ENCODE measurements at places on chromosomes 13 and 19.

- DNase-seq, result no peak
Observed at GRCh38 chr19:19409205-19409604, 3.7 kb downstream of the GATAD2A start.

GRCh38 chr19:6654347-6655310 is 15.3 kb downstream of the TNFSF14 start:
- no peak for DNase-seq

- no peak for DNase-seq
Observed at GRCh38 chr13:110535526-110535925, 26.0 kb downstream of the RAB20 start.

- no peak for DNase-seq
Observed at GRCh38 chr19:32497391-32497790, 83.6 kb upstream of the PDCD5 start.

DNA sequence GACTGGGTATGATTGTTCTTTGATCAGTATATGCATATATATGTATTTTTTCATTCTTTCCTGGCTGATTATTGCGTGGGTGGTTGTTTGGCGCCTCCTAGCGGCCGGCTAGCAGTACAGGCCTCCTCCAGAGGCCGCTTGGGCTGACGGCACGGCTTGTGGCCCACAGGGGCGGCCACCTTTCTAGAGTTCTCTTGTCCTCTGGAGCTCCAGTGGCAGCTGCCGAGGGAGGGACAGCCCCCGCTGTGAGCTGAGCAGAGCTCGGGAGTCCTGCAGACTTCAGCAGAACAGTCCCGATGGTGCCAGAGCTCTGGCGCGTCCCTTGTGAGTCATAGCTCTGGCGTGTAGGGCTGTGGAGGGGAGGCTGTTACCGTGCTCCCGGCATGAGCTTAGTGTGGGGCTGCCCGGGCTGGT is 22.5 kb upstream of the ZNF429 start:
- DNase-seq, result peak; percentile 52

DNA sequence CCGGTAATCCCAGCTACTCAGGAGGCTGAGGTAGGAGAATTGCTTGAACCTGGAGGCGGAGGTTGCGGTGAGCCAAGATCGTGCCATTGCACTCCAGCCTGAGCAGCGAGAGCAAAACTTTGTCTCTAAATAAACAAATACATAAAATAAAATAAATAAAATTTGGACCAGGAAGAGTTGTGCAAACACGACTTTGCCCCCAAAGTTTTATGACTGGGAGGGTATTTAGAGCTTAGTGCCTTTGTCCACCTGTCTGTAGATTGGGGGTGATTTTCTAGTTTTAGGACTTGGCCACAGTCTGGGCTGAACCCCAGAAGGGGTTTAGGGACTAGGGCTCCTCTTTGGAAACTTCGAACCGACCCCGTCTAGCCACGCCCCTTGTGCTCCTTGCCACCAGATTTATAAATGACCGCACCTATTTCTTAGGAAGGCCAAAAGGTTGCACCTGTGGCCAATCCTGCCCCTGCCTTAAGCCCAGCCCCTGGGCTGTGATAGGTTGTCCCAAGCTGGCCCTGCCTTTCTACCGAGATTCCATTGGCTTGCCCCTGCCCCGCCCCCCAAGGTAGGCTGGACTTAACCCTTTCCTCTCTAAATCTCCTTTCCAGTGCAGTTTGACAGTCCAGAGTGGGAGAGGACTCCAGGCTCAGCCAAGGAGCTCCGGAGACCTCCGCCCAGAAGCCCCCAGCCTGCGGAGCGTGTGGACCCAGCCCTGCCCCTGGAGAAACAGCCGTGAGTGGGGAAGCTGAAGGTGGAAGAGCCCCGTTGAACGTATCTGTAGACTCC is 5.3 kb downstream of the SHD start:
- DNase-seq, result no peak

DNA sequence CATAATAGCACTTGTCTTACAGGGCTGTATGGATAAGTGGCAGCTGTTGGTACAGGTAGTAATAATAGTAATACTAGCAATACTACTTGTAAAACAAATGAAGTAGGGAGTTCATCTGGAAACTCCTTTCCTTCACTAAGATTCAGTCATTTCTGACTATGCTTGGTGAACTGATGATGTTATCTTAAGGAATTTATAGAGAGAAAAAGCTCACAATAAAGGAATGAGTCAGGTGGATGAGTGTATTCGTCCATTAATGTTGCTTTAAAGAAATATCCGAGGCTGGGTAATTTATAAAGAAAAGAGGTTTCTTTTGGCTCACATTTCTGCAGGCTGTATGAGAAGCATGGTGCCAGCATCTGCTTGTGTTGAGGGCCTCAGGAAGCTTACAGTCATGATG is 477.3 kb downstream of the KLF12 start:
- no peak for DNase-seq

GRCh38 chr13:75341028-75341427 is 140.9 kb downstream of the TBC1D4 start:
- no peak for DNase-seq

- DNase-seq, result no peak
Observed at GRCh38 chr13:80082396-80083080, 258.4 kb downstream of the SPRY2 start.

DNA sequence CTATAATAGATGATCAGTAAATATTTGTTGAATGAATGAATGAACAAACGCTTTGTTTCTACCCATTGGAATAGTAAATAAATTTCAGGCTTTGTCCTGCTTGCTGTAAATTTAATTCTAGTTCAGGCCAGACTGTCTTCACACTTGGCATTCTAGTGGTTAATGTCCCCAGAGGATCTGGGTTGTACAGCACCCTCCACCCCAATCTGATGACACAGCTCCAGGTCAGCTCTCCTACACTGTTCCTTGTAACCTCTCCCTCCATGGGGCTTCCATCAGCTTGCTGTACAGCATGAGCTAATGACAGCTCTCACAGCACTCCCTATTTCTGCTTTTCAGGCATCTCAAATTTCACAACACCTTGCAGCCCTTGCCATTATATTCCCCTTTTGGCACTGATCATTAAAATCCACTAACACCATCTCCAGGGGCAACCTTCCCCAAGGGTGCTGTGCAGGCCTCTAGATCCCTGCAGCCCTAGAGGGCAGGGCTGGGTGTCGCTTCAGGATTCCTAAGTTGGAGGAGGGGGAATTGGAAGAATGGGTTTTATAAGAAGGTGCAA is 12.7 kb upstream of the KL start:
- no peak for DNase-seq

DNA sequence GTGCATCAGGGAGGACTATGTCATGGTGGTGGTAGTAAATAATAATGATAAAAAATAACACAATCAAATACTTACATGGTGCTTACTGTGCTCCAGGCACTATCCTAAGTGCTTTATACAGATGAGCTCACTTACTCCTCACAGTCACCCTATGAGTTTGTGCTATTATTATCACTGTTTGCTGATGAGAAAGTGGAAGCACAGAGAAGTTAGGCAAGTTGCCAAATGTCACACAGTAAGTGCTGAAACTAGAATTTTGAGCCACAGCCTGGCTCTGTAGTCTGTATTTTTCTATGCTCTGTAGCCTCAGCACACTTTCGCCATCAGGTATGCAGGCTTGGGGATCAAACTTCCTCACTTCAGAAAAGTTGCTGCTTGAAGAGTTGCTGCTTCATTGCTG is 46.6 kb downstream of the HTR2A start:
- no peak for DNase-seq

GRCh38 chr19:1250437-1251260 is 2.3 kb downstream of the MIDN start:
- no peak for DNase-seq

GRCh38 chr13:60720590-60720989 is 323.6 kb downstream of the TDRD3 start:
- DNase-seq, result no peak

GRCh38 chr19:4064496-4065260 is 2.0 kb downstream of the ZBTB7A start:
- no peak for DNase-seq

DNA sequence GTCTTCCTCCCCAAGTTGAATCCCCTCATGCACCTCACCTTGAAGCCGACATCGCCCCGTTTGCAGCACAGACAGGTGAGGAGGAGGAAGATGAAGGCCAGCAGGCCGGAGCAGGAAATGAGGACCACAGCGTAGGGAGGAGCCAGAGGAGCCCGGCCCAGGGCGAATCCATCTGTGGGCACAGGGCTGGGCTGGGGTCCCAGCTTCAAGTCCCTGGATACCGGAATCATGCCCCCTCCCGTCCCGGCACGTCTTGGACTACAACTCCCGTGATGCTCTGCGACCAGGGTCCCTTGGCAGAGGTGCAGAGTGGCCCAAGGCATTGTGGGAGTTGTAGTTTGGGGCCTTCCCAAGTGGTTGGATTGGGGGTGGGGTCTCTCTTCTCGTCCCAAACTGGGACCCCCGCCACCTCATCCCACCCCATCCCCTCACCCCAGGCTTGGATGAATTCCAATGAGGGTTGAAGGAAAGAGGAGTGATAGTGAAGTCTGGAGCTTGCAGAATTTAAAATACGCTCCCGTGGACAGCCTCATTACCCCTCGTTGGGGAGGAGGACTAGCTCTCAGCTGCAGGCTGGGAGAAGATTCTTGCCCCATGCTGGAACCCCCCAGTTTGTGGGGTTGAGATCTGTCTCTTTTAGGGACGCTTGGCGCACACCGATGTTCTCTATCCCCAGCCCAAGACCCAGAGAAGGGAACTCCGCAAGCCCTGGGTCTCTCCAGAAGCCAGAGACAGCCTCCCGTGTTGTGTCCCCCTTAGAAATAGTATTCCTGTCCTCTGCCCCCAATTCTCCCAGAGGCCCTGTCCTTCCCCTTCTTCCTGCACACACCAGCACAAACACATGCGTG is 990 bp downstream of the LMTK3 start:
- DNase-seq, result peak; percentile 64

DNA sequence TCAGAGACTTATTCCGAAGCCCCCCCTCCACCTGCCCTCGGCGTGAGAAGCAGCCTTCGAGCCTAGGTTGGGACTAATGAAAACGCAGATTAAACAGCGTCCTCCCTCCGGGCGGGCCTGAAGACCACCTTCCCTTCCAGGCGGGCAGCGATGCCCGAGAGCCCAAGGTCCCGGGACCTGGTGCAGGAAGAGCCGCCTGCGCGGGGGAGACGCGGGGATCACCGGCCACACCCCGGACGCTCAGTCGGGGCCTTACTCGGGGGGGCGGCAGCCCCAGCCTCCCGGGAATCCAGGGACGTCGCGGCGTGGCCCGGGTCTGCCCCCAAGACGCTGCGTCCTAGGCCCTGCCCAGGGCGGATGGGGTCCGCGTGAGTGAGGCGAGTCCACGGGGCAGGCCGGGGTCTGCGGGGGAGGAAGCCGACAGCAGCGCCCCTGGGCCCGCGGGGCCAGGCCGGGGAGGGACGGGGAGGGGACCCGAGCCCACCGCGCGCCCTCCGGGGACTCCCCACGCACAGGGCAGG is 33.3 kb upstream of the SPACA7 start:
- DNase-seq, result no peak

DNA sequence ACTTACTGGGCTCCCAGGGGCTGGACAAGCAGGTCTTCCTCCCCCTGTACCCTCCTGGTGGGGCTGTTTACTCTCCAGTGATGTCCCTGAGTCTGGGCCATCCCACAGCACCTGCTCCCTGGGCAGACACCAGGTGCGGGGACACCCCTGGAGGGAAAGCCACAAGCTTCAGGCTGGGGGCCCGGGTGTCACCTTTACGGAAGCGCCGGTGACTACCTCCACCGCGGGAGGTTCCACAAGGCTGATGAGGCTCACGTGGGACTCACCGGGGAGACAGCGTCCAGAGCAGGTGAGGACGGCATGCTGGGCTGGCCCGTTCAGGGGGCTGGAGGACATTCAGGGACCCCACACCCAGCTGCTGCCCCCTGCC is 24.9 kb downstream of the NFILZ start:
- no peak for DNase-seq

DNA sequence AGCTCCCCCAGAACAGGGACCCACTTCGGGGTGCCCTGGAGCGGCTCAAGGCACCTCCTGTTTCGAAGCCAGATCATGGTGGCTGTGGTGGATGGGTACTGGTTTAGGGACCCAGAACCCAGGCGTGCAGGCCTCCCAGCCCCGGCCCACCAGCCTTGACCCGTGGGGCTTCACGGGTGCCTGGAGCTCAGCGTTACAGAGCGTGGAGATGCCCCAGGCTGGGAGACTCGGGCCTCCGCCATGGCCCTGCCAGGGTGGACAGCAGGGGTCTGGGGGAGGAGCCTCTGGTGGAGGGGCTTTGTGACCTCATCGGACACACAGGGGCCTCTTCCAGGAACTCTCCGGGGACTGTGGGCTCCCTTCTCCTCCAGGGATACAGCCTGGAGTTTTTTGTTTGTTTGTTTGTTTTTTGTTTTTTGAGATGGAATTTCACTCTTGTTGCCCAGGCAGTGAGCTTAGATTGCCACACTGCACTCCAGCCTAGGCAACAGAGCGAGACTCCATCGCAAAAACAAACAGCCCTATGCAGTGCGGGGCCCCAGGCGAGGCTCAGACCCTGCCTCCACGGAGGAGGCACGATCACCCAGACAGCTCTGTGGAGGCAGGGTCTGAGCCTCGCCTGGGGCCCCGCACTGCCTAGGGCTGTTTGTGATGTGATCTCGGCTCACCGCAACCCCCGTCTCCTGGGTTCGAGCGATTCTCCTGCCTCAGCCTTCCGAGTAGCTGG is at the start of gene GARIN5B:
Gene GARIN5B, minus strand, starts transcription at position 271 of the 727 bp plus-strand sequence. Its CDS starts 194 bp downstream, at position 77.
- no peak for DNase-seq

- peak; percentile 67 for DNase-seq
Observed at GRCh38 chr19:13154911-13155471, 4.8 kb downstream of the IER2 start.

- no peak for DNase-seq
Observed at GRCh38 chr19:51479531-51480331, 1.4 kb downstream of the CEACAM18 start.

DNA sequence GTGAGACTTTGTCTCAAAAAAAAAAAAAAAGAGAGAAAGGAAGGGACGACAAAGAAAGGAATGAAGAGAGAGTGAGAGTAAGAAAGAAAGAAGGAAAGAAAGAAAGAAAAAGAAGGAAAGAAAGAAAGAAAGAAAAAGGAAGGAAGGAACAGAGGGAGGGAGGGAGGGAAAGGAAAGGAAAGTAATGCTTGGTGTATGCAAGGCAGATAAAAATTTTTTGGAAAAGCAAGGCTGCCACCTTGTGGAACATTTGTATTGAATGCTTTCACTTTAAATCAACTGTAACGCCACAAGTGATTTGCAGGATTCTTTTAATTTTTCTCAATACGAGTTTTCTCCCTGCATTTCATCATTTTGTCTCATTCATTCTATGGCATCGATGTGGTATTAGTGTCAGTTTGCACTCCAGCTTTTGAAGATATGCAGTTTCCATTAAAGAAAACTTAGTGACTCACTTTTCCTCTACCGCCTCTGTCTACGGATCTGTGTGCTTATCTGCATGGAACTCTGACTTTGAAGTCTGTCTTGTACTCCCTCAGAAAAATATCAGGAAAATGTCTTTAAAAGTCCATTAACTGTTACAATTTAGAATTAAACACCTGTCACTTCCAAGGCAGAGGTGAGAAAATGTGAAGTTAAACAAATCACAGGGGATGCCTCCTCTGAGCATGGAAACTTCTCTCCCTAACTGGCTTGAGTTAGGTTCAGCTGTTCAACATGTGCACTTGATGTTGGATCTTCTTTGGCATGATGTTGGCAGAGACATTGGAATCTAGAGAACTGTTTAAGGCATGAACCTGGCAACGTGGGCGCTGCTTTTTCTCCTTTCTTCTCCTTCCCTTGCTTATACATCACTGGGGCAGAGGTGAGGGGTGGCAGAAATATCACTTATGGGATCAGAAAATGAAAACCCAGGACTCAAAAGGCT is 20.0 kb upstream of the ZDHHC20 start:
- DNase-seq, result peak; percentile 39

- no peak for DNase-seq
Observed at GRCh38 chr19:35861640-35862160, 5.0 kb downstream of the KIRREL2 start.

All from stimulated activated CD8-positive, alpha-beta memory T cell treated with anti-CD3 and anti-CD28 coated beads, Interleukin-12 subunit alpha, Interleukin-12 subunit beta, amount 100 ng/mL, for 1 hour (primary cell).